Activated CD4-positive, alpha-beta T cell treated with anti-CD3 and anti-CD28 coated beads, Interleukin-2, amount 50 U/mL, for 4 hours (primary cell): ENCODE measurements at places on chromosomes 6 and 20.

DNA sequence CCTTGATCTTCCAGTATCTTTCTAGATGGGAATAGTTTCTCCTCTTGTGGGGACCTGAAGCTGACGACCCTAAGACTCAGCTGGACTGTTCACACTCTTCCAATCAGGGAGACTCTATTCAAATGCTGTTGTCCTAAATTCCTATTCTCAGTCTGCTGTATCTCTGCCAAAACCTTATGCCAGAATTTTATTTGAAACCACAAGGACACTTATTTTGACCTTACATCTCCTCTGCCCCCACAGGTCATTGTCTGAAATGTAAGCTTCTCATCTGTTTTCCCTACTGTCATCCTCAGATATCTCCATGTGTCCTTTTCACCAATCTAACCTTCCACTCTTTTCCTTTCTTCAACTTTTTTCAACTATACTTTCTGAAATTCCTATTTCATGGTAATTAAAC is 289.5 kb upstream of the SGK1 start:
- no peak for DNase-seq

GRCh38 chr20:23820493-23820892 is 6.0 kb downstream of the CST2 start:
- no peak for DNase-seq

GRCh38 chr6:41446907-41447545 is 99.2 kb upstream of the FOXP4 start:
- DNase-seq, result no peak

DNA sequence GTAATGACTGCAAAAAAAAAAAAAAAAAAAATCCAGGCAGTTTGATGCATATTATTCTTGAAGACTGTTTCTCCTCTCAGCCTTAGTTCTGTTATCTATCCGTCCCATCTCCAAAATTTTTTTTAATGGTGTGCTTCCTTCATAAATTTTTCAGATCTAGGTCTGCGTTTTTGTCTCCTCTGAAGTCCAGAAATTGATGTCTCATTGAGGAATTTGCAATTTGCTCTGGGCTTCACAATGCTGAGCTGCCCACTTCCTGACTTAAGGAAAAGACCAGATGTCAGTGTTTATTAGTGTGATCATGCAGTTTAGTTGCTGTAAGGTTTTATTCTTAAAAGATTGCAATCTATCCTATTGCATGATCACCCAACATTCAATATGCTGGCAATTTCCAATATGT is 297.6 kb downstream of the ZNF217 start:
- no peak for DNase-seq

GRCh38 chr6:107697682-107698081 is 126.4 kb downstream of the SCML4 start:
- no peak for DNase-seq

DNA sequence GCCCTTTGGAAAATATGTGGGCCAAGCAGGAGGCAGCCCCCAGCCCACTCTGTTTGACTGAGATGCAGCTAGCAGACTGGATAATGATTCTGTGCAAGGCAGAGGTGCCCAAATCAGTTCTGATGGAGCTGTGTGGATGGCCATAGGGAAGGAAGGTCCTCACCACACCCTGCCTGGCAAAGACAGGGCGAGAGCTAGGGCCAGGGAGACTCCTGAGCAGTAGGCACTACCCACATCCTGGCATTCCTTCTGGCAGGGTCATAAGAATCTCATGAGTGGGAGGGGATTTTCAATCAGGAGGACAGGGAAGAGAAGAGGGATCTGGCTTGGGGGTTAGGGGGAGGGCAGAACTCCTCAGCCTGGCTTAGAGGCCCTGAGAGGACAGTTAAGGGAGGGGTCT is 18.6 kb upstream of the TREM2 start:
- no peak for DNase-seq

DNA sequence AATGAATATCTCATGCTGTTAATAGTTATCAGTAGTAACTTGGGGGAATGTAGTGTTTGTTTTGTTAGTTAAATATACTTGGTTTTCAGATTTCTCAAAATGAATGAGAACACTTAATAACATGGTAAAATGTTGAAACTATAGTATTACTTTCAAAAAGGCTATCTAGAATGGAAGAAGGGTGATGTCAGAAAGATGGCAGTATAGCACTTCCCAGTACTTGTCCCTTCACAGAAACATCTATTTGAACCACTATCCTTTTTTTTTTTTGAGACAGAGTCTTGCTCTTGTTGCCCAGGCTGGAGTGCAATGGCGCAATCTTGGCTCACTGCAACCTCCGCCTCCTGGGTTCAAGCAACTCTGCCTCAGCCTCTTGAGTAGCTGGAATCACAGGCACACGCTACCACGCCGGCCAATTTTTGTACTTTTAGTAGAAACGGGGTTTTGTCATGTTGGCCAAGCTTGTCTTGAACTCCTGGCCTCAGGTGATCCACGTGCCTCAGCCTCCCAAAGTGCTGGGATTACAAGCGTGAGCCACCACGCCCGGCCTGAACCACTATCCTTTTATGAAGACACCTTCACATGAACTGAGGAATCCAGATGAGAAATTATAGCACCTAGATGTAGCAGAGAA is 4.7 kb upstream of the ECHDC1 start:
- no peak for DNase-seq

GRCh38 chr6:144346719-144347447 is 61.7 kb downstream of the UTRN start:
- DNase-seq, result no peak

- DNase-seq, result peak; percentile 70
Observed at GRCh38 chr6:32796848-32797776, 19.7 kb downstream of the HLA-DOB start.

- DNase-seq, result no peak
Observed at GRCh38 chr6:156634951-156635371, 142.2 kb upstream of the ARID1B start.

DNA sequence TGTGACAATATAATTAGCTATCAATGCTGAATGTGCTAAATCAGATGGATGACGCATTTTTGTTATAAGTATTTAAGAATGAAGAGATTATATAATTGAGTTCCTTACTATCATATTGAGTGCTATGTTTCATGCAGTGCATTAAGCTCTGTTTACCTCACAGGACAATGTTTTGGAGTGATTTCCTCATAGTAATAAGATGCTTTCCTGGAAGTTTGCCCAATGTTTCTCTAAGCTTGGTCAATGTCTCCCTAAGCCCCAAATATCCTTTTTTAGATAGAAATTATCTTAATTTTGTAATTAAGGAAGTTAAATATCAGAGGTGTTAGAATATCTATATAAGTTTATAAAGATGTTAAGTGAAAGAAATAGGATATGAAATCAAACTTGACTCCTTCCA is 489.6 kb downstream of the MMUT start:
- no peak for DNase-seq

GRCh38 chr6:148998704-148999103 is 251.9 kb downstream of the UST start:
- DNase-seq, result no peak

- no peak for DNase-seq
Observed at GRCh38 chr6:169866140-169866534, 114.7 kb downstream of the ERMARD start.

DNA sequence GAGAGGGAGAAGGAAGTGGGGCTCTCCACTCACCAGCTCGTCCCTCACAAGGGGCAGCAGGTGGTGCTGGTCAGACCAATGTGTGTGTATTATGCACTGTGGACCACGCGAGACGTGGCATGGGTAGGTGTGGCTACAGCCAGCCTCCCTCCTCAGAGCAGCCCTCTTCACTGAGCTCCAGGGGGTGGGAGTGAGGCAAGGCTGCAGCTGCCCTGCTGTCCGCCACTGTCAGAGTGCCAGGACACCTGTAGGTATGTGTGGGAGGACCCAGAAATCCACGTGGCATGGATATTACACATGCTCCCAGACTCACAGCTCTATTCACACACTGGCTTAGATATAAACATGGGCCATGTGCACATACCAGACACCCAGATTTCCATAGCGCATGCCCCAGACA is 90.3 kb downstream of the VEGFA start:
- DNase-seq, result no peak

- no peak for DNase-seq
Observed at GRCh38 chr6:167648501-167649278, 178.0 kb upstream of the AFDN start.

- no peak for DNase-seq
Observed at GRCh38 chr6:33696076-33696475, 15.4 kb downstream of the UQCC2 start.

- DNase-seq, result no peak
Observed at GRCh38 chr6:125748406-125749172, 843 bp upstream of the HEY2 start.

DNA sequence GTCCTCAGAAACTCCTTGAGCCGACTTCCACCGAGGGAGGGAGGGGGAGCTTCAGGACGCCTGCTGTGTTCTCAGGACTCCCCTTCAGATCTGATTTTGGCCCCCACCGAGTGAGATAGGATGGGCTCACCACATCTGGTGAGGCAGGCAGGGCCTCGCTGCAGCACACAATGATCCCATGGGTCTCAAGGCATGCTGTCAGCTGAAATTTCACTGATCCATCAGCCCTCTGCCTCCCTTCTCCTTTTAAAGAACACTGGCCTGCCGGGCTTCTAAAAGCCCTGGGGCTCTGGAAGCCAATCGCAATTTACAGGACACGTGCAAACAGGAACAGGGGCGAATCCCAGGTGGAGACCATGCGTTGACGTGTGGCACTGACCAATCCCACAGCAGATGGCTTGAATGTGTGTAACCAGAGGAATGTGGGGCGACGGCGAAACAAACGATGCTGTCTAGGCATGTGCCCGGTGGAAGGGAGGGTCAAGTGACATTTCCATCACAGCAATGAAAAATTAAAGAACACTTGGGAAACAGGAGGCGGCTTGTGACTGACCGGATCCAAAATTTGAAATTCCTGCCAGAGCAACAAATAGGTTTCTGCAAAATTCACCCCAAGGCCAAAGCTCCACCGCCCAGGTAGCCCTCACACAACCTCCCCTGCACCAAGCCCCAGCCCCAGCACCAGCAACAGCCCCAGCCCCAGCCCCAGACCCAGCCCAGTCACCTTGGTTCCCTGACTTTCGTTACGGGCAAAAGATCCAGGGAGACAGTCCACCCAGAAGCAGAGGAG is 167.1 kb upstream of the ZNF337 start:
- no peak for DNase-seq

DNA sequence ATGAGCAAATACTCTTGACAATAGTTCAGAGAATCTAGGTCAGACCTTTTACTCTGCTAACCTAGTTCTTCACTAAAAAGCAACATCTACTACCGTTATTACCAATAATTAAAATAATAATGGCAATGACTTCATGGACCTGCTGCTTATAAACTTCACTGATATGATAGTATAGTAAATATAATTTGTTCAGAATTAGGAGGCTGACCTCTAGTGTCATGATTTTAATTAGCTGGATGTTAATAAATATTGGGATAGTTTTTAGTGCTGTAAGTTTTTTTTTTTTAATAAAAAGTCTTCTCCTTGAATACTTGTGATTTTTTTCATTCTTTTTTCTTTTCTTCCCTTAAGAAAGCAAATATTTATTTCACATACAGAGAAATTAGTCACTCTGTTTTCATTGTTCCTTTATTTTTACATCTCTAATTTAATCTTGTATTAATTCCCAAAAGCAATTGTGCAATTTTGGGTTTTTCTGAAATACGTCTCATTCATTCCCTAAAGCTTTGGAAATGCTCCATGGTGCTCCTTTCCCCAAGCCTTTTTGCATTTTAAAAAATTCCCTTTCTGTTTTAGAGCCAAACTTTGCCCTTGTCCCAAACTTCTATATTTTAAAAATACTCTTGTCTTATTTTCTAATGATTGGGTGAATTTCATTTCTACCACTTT is 46.6 kb upstream of the UST start:
- DNase-seq, result no peak

DNA sequence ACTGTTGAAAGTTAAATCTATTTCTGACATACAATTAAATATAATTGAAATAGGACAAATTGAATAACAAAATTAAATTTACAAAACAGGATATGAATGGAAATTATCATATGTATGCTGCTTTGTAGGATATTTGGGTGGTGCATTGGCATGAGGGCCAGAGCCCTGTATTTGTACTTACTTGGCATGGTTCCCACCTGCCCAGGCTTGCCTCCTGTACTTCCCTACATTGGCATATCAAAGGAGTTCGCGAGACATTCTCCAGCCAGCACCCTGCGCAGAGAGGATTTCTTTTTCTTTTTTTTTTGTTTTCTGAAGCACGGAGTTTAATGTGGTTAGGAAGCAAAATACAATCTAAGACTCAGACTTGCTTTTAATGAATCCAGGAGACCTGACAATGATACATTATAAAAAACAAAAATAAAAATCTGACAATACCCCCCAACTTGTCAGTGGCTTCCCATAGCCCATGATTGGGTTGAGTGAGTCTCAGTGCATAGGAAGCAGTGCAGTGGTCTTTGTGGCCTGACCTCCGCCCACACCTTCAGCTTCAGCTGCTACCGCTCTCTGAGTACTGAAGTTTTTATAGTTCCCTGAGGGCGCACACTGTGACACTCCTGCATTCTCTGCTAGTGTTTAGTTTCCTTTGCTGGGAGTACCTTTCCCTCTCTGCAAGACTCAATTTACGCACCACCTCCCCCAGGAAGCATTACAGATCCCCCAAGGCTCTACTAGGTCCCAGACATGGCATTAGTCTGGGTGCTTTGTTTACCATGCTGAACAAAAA is 440.8 kb downstream of the UTRN start:
- DNase-seq, result no peak

GRCh38 chr6:36985808-36986703 is at the start of gene MTCH1:
TSS of gene MTCH1 (minus strand) at chr6:36986196. CDS start at chr6:36986173, 23 bp downstream.
- peak; percentile 72 for DNase-seq

DNA sequence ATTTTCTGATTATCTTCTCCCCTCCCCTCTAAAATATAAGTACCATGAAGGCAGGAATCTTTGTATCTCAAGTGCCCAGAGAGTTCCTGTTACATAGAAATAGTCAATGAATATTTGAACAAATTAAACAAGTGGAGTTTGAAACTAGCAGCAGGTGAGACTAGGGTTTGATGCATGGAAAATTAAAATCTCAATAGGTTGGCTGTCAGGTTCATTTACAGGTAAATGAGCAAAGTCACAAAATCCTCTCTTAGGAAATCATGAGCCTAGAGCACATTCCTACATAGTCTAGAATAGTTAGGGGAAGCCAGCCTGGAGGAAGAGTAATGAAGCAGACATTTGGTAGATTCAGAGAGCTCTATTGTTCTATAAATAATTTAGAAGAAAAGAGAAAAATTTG is 140.4 kb downstream of the HS3ST5 start:
- DNase-seq, result no peak

DNA sequence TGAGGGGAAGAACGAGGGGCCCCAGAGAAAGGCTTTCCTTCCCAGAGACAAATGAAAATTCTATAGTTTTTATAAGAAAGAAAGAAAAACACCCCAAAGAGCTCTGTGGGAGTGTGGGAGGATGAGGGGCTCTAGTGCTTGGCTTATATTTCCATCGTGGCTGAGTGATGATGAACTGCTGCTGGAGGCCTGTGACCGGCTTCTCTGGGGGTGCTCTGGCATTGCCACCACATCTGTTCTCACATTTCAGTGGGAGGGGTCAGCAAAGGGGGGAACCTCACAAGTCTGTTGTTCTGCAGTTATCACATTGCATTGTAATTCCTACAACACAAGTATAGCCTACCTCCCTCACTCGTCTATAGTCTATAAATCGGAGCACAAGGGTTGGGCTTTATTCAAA is 67.6 kb upstream of the BACH2 start:
- DNase-seq, result no peak

GRCh38 chr6:137387096-137387764 is 107.0 kb downstream of the OLIG3 start:
- DNase-seq, result no peak

- no peak for DNase-seq
Observed at GRCh38 chr6:39669207-39669972, 55.8 kb downstream of the KIF6 start.

- no peak for DNase-seq
Observed at GRCh38 chr20:6489361-6490171, 277.9 kb upstream of the BMP2 start.

GRCh38 chr20:50338479-50339391 is 148.1 kb downstream of the CEBPB start:
- DNase-seq, result no peak
